ENCODE measurements at places on chromosomes 7 and 10.

- DNase-seq = no peak
Measured at GRCh38 chr7:51366930-51367613, 50.5 kb upstream of the COBL start.

DNA sequence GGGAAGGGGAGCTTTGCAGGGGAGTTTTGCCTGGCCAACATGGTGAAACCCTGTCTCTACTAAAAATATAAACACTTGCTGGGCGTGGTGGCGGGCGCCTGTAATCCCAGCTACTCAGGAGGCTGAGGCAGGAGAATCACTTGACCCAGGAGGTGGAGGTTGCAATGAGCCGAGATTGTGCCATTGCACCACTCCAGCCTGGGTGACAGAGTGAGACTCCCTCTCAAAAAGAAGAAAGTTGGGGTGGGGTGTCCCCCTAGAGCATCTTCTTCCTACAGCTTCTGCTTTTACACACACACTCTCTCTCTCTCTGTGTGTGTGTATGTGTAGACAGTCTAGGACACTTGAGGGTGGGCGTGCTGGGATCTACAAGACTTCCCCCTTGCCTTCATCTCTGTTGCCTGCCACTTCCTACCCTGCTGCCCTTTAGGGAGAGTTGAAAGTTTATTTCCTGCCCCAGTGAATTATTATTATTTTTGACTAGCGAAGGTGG lies 21.7 kb downstream of the PLAU start:
- DNase-seq = no peak

DNA sequence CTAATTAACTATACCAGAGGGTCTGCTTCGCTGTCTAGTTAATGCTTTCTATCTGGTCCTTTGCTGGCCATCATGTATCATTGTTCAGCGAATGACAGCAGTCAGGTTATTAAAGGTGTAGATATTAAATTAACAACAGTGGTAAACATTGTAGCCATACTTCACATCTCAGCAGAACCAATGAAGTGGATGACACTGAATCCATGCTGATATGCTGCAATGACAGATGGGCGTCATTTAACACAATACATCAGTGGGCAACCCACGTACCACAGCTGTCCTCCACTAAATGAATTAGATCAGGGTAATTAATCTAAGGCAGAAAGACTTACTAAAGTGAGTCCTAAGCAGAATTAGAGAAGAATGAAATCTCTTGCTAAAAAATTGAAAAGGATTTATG lies 767.2 kb downstream of the NXPH1 start:
- no peak for DNase-seq

GRCh38 chr10:127194111-127194510 lies 2.3 kb downstream of the INSYN2A start:
- DNase-seq = no peak
